Retina (tissue), 1 donor: ENCODE measurements at places on chromosomes 1 and 21.
A peak's percentile ranks its signal among the peaks of the same experiment; 100 is the strongest.

DNA sequence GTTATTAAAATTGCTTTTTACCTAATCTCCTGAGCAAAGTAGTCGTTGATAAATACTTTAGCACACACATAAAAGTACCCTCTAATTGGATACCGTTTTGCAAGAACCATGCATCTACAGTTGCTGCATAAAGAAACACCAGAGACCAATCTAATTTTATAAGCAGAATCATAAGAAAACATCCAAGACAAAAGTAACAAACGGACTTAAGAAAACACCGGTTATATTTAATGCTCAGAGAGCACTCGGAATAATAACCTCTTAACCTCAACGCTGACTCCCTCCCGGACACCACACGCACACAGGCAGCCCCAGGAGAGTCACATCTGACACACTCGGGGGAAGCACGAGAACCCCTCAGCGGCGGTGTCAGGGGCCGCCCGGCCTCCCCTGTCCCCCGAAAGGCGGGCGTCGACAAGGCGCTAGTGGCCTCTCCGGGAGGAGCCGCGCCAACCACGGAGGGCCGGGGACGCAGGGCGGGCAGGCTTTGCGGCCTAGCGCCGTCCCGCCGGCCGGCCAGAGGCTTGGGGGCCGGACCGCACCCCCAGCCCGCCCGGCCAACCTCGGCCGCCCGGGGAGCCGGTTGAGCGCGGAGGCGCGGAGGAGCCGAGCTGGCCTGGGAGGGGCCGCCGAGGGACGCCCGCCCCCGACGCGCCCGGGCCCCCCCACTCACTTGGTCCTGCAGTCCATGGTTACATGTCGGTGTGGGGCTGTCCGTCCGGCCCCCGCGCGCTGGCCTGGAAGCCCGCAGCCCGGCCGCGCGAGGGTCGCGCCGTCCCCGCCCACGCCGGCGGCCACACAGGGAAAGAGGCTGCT, 606 bp downstream of the DENND1B start:
- DNase-seq = peak; percentile 76

GRCh38 chr1:46043458-46044017, 88.9 kb downstream of the PIK3R3 start:
- DNase-seq = no peak

DNA sequence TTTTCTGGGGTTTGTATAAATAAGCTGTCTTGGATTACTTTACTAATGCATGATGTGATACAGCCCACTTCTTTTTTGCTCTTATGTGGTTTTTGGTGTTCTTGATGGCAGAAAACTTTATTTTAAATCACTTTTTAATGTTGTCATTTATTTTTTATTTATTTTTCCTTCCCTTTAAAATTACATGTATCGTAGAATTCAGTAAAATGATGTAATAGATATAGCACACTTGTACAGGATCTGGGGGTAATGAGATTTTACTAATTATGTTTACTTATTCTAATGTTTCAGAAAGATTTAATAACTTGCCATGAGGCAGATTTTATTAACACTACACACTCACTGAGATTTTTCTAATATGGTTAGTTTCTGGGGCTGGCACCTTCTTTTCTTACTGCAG, 701 bp upstream of the B3GALT2 start:
- no peak for DNase-seq

DNA sequence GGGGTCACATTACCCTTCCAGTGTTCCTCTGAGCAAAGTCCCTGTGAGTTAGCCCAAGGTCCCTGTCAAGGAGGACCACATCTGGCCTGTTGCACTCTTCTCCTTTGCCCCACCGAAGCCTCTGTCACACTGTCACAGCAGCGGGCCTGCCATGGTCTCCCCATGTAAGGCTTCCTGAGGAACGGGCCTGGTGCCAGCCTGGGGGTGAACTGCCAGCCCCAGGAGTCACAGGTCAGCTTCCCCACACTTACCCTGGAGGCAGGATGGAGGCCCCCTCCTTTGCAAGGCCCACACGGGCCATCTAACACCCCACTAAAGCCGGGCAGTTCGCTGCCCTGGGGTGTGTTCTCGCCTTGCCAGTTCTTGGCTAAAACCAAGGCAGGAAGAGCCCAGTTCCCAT, 14.1 kb downstream of the TNFRSF1B start:
- no peak for DNase-seq

- no peak for DNase-seq
Measured at GRCh38 chr1:23748016-23748415, 4.7 kb downstream of the ELOA start.

GRCh38 chr1:5954964-5955363, 37.3 kb downstream of the NPHP4 start:
- no peak for DNase-seq
